ENCODE measurements at places on chromosomes 11 and 22.
A peak's percentile ranks its signal among the peaks of the same experiment; 100 is the strongest.

DNA sequence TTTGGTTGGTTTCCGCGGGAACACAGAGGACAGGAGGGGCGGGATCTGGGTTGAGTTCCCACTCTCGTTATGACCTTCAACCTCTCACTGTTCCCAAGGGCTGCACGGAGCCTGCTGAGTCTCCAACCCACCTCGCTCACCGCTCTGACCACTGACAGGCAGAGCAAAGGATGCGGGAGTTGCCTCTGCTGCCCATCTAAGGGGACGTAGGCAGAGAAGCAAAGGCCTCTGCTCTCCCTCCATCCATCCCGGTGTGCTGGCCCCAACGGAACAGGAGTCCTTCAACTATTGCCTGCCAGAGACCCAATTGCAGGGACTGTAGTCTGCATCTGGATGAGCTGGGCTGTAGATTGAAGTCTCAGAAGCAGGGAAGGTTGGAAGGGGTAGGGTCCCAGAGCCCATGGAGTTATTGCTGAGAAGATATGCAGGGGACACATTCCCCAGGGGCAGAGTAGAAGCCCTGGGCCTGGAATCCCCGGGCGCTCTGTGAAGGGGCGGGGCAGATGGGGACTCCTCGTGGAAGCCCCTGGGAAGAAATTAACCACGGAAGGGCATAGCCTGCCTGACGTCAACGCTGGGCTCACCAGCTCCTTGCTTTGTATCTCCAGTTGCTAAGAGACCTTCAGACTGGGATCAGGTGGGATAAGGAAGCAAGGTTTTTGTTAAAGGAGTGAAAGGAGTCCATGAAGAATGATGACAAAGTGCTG is 12.7 kb upstream of the FXYD2 start:
- no peaks in the 10 kb centered on the region for H3K4me1 ChIP-seq
- H3K27me3 ChIP-seq: no peaks in the 10 kb centered on the region
- H3K36me3 ChIP-seq: no peaks in the 10 kb centered on the region
- H3K27ac ChIP-seq: no peak overlapping the region
- H3K4me3 ChIP-seq: no peak overlapping the region

DNA sequence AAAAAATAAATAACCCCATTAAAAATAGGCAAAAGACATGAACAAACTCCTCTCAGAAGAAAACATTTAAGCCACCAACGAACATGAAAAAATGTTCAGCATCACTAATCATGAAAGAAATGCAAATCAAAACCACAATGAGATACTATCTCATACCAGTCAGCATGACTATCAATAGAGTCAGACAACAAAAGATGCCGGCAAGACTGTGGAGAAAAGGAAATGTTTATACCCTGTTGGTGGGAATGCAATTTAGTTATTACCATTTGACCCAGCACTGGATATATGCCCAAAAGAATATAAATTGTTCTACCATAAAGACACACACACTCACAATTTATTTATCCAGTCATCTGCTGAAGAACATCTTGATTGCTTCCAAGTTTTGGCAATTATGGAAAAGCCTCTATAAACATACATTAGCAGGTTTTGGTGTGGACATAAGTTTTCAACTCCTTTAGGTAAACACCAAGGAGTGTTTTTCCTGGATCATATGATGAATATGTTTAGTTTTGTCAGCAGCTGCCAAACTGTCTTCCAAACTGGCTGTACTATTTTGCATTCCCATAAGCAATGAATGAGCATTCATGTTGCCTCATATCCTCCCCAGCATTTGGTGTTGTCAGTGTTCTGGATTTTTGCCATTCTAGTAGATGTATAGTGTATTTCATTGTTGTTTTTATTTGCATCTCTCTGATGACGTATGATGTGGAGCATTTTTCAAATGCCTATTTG is 28.0 kb downstream of the OR8D1 start:
- H3K27ac ChIP-seq: peak overlapping the region; percentile 49
- no peaks in the 10 kb centered on the region for H3K27me3 ChIP-seq
- no peak overlapping the region for H3K4me3 ChIP-seq
- H3K36me3 ChIP-seq: no peaks in the 10 kb centered on the region
- DNase-seq: no peak

- no peaks in the 10 kb centered on the region for H3K36me3 ChIP-seq
- peaks cover 4% of the 10 kb centered on the region for H3K27me3 ChIP-seq
- no peak overlapping the region for H3K27ac ChIP-seq
- H3K4me1 ChIP-seq: no peaks in the 10 kb centered on the region
- no peak overlapping the region for H3K4me3 ChIP-seq
These were observed 92.8 kb upstream of the KCNQ1OT1 start for GRCh38 chr11:2792381-2793250.

DNA sequence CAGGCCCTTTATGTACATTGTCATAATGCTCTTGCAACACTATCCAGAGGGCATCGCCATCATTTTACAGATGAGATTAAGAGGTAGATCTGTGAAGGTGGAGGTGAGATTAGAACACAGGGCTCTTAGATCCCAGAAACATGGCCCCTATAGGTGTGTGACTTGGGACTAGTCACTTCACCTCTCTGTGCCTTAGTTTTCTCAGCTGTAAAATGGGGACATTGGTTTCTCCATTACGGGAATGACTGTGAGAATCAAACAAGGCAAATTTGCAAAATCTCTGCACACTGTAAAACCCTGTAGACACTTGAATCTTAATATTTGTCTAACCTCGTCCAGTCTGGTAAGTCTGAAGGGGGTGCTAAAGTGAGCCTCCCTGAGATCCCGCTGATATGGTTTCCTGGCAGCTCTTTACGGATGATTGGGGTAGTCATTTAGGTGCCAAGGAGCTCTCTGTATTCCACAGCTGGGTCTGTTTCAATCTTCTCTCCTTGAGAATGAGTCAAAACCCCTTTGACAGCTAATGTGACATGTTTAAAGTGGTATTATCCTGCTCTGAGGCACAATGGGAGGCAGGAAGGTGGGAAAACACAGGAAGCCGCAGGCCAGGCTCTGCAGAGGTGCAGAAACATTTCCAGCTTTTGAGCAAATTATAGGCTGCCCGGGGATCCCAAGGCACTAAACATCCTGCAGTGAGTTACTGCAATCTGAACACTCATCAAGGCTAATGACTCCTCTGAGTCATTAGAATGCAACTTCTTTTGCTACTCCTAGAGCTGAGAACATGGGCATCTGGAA is 140.8 kb downstream of the CCDC81 start:
- no peak overlapping the region for H3K4me3 ChIP-seq
- DNase-seq: peak; percentile 76
- H3K4me1 ChIP-seq: peaks cover 30% of the 10 kb centered on the region
- H3K27ac ChIP-seq: peak overlapping the region; percentile 62
- H3K27me3 ChIP-seq: no peaks in the 10 kb centered on the region

DNA sequence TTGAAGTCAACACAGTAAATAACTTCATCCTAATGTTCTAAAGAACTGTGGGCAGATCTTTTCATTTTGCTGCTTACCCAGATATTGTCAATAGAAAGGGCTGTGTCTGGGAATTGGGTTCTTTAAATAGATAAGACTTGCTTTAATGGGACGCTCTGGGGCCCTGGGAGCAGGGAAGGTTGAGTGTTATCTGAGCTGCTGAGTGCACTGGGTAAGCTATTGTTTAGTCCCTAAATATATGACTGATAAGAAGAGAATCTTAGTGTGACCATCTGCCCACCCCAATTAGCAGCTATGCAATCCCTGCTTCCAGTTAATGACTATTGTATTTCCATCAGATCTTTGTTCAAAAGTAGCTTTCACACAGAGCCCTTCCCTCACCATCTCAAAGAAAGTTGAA is 44.4 kb downstream of the ARHGAP42 start:
- H3K27ac ChIP-seq: no peak overlapping the region
- H3K4me3 ChIP-seq: no peak overlapping the region
- H3K27me3 ChIP-seq: no peaks in the 10 kb centered on the region
- DNase-seq: no peak

GRCh38 chr11:30488304-30488998 is 97.7 kb downstream of the MPPED2 start:
- no peak overlapping the region for H3K27ac ChIP-seq
- no peaks in the 10 kb centered on the region for H3K36me3 ChIP-seq
- H3K4me1 ChIP-seq: no peaks in the 10 kb centered on the region
- no peak for DNase-seq

- DNase-seq: no peak
- no peak overlapping the region for H3K27ac ChIP-seq
- no peak overlapping the region for H3K4me3 ChIP-seq
- H3K4me1 ChIP-seq: no peaks in the 10 kb centered on the region
- H3K27me3 ChIP-seq: no peaks in the 10 kb centered on the region
- H3K36me3 ChIP-seq: no peaks in the 10 kb centered on the region
These were observed 16.3 kb downstream of the SMCO4 start for GRCh38 chr11:93526641-93527583.

DNA sequence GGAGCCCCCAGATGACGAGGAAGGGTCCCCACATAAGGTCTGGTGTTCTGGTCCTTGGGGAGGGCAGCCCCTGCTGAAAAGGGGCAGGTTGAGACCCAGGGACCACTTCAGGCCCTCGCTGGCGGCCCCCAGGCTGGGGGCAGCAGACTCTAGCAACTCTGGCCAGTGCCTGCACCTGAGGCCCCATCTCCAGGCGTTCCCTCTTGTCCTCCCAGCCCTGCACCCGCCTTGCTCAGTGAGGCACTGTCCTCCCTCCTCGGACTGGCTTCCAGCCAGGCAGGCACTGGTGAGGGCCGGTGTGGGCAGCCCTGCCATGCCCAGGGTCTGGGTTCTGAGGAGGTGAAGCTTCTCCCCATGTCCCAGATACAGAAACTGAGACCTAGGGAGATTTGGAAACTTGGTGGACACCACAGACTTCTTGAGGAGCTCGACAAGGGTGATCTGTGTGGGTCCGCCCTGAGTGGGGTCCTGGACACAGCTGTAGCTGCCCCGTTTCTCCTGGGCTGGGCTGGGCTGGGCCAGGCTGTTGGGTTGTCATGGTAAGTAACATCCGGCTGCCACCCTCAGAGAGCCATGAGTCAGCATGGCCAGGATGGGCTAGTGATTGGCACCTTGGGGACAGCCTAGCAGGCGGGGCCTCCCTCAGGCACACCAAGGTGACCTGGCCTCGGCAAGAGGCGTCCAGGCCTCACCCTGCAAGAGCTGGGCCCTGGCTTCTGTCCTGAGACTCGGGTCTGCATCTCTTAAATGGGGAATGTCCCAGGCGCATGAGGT is 11.1 kb upstream of the PHLDA2 start:
- H3K36me3 ChIP-seq: peaks cover 14% of the 10 kb centered on the region
- peaks cover 17% of the 10 kb centered on the region for H3K4me1 ChIP-seq
- peak; percentile 77 for DNase-seq
- H3K27ac ChIP-seq: peak overlapping the region; percentile 54
- no peak overlapping the region for H3K4me3 ChIP-seq

- DNase-seq: peak; percentile 45
- no peaks in the 10 kb centered on the region for H3K27me3 ChIP-seq
- no peak overlapping the region for H3K27ac ChIP-seq
- no peak overlapping the region for H3K4me3 ChIP-seq
- no peaks in the 10 kb centered on the region for H3K4me1 ChIP-seq
These were observed 36.6 kb upstream of the GRAMD4 start for GRCh38 chr22:46583571-46583970.

DNA sequence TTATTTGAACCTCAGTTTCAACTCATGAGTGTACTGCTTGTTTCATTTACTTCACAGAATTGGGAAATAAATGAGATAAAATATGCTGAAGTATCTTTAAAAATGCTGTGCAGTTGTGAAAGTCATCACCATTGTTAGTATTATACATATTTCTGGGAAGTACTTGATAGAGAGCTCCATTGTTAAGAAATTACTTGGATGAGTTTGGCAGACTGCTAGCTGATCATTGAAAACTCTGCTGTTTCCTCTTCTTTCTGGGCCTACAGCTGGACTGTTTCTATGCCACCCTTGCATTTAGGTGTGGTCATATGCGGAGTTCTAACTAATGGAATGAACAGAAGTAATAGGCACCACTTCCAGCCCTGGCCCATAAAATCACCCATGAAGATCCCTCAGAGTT is 10.0 kb downstream of the SIK2 start:
- no peak overlapping the region for H3K27ac ChIP-seq
- H3K36me3 ChIP-seq: peaks cover 15% of the 10 kb centered on the region
- no peaks in the 10 kb centered on the region for H3K27me3 ChIP-seq

DNA sequence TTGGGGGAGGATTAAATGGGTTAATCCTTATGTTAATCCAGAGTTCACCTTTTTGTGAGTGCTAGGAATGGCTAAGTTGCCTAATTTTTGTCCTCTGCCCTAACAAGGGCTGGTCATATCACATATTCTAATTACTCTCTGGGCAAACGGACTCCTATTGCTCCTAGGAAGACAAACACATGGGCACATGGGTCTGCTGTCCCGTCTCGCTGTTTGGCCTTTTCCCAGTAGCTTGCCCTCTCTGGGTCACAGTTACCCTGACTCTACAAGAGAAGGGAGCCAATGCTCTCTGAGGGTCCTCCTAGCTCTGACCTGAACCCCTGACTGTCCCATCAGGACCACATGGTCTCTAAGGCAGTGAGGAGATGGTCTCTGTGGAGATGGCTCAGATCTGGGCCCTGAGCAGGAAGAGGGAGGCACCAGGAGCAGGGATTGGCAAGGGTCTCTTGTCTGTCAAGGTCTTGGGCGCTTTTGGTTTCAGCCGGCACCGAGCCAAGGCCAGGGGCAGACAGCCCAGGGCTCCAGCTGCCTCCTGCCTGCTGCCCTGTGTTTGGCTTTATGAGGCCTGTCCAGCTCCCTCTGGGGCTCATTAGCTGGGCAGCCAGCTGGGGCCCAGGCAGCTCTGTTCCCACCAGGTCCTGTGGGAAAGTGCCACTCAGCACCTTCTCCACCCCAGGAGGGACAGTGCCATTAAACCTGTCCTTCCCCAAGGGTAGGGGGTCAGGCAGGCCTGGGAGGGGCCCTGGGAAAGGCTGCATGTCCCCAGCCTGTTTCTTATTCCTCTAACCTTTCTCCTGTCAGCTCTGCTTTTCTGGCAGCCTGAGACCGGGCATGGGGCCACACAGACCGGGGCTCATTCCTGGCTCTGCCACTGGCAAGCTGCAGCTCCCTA is 559.9 kb downstream of the MN1 start:
- H3K27ac ChIP-seq: no peak overlapping the region
- H3K36me3 ChIP-seq: no peaks in the 10 kb centered on the region
- DNase-seq: no peak
- H3K4me1 ChIP-seq: peaks cover 11% of the 10 kb centered on the region

- H3K36me3 ChIP-seq: no peaks in the 10 kb centered on the region
- no peak overlapping the region for H3K4me3 ChIP-seq
- peak; percentile 78 for DNase-seq
- H3K27me3 ChIP-seq: no peaks in the 10 kb centered on the region
- H3K27ac ChIP-seq: peak overlapping the region; percentile 58
These were observed 30.4 kb downstream of the NEAT1 start for GRCh38 chr11:65452806-65453490.

DNA sequence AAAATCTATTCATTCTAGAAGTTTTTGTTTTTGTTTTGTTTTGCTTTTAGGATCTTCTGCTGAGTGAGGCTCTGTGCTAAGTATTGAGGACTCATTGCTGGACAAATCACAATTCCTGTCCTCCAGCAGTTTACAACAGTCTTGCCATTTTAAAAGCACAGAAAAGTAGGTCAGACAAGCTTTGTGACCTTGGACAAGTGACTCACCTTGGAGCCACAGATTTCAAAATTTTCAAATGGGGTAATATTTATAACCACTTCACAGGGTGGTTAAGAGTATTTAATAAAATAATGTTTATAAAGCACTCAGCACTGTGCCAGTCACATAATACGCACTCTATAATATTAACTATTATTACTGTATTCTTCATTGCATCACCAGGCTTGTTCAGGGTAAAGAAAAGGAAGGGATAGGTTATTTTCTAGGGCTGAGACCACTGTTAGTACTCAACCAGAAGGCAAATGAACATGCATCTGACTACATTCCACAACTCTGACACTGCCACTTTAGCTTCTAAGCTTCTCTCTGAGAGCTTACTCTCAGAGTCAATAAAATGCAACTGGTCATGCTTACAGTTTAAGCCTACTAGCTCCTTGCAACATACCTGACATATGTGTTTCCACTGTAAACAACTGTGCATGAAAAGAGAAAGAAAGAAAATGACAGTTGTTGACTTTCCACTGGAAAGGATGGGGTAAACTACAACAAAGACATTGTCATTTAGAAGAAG is 63.2 kb upstream of the FIBIN start:
- no peak for DNase-seq
- no peaks in the 10 kb centered on the region for H3K36me3 ChIP-seq
- no peaks in the 10 kb centered on the region for H3K4me1 ChIP-seq
- H3K27ac ChIP-seq: no peak overlapping the region

Data from RWPE2 (cell line).